ENCODE measurements at places on chromosomes 4 and X. TPM values are rescaled to one million over a fixed set of nuclear protein-coding genes. Genes with fewer than 3 reads are reported as not detected.

DNA sequence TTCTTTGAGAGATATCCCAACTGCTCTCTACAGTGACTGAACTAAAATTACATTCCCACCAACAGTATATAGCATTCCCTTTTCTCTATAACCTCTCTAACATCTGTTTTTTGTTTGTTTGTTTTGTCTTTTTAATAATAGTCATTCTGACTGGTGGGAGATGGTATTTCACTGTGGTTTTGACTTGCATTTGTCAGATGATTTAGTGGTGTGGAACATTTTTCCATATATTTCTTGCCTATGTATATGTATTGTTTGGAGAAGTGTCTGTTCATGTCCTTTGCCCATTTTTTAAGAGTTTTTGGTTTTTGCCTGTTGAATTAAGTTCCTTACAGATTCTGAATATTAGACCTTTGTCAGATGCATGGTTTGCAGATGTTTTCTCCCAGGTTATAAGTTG is 9.0 kb downstream of the USO1 start:
- H3K36me3 ChIP-seq, result peaks cover 12% of the 10 kb centered on the region
- H3K4me1 ChIP-seq, result peaks cover 59% of the 10 kb centered on the region
- peak overlapping the region; percentile 49 for H3K27ac ChIP-seq
- DNase-seq, result no peak
- no peak overlapping the region for H3K4me3 ChIP-seq
- no peaks in the 10 kb centered on the region for H3K27me3 ChIP-seq

GRCh38 chr4:99762728-99763127 is 53.9 kb upstream of the DAPP1 start:
- no peak overlapping the region for H3K4me3 ChIP-seq
- no peaks in the 10 kb centered on the region for H3K36me3 ChIP-seq
- no peaks in the 10 kb centered on the region for H3K27me3 ChIP-seq

DNA sequence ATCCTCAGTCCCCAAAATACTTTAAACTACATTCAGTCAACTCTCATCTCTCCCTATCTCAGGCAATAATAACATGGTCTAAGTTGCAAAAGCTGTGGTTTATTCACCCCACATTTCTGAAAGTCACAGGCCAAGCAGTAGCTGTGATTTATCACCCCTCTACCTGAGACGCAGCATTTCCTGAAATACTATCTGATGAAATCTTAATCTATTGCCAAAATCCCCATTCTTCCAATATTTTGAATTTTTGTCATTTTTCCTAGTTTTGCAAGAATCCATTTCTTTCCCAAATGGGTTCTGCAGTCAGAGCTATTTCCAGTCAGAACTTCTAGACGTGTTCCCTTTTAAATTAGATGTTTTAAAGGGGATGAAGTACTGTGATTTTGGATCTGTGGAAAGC is 148.3 kb downstream of the BANK1 start:
- no peaks in the 10 kb centered on the region for H3K4me1 ChIP-seq
- no peak overlapping the region for H3K4me3 ChIP-seq
- H3K27ac ChIP-seq, result no peak overlapping the region

- H3K27ac ChIP-seq, result no peak overlapping the region
- no peaks in the 10 kb centered on the region for H3K36me3 ChIP-seq
- DNase-seq, result no peak
- H3K27me3 ChIP-seq, result no peaks in the 10 kb centered on the region
These were observed 176.4 kb downstream of the EFHC2 start for GRCh38 chrX:44167116-44167515.

- no peak for DNase-seq
- no peaks in the 10 kb centered on the region for H3K4me1 ChIP-seq
- H3K27me3 ChIP-seq, result no peaks in the 10 kb centered on the region
- no peak overlapping the region for H3K27ac ChIP-seq
- no peaks in the 10 kb centered on the region for H3K36me3 ChIP-seq
These were observed 8.3 kb upstream of the ZXDB start for GRCh38 chrX:57583477-57583876.

PDGFRA gene
- 69.6 TPM for total RNA-seq

SORBS2 gene
- total RNA-seq, result 41.8 TPM

DNA sequence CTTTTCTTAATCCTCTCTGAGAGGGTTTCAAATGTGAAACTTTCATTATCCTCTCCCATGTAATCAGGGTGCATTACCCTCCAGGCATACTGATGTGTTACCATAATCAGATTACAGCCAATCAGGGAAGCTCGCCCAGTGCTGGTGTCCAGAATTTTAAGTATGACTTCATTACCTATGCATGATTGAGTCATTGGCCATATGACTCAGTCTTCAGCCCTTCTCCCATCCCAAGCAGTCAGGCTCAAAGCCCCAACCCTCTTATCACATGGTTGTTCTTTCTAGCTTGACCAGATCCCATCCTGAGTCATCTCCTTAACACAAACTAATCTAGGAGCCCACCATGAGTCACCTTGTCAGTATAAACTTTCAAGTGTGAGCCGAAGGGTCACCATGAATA is 1668.1 kb upstream of the AGA start:
- DNase-seq, result no peak
- H3K36me3 ChIP-seq, result no peaks in the 10 kb centered on the region
- no peak overlapping the region for H3K27ac ChIP-seq
- no peak overlapping the region for H3K4me3 ChIP-seq

SOX3 gene
- not detected for total RNA-seq

DNA sequence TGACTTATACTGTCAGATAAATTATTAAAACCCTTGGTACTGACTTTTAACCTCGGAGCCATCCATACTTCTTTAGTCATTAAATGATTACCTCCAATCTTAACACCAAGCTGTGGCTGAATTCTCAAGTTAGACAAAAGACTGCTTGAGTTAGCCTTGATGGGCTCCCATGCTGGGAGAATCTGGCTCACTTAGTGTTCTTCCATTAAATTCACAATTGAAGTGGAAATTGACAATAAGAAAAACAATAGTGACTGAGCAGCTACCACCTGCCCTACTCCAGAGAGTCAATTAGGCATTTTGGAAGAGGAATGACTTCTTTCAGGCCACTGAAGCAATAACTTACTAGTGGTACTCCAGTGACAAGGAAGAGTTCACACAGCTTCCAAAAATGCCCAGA is 503.0 kb upstream of the CPXCR1 start:
- no peak for DNase-seq
- H3K27me3 ChIP-seq, result no peaks in the 10 kb centered on the region
- H3K27ac ChIP-seq, result no peak overlapping the region
- no peaks in the 10 kb centered on the region for H3K36me3 ChIP-seq
- no peak overlapping the region for H3K4me3 ChIP-seq
